ENCODE measurements at places on chromosomes 7 and 10.

GRCh38 chr7:1738511-1738910 lies 68.4 kb downstream of the ELFN1 start:
- no peaks in the 10 kb centered on the region for H3K27me3 ChIP-seq
- H3K4me1 ChIP-seq = peaks cover 21% of the 10 kb centered on the region
- no peak overlapping the region for H3K27ac ChIP-seq
- no peaks in the 10 kb centered on the region for H3K36me3 ChIP-seq
- no peak overlapping the region for H3K4me3 ChIP-seq
- DNase-seq = no peak

- peaks cover 19% of the 10 kb centered on the region for H3K4me1 ChIP-seq
- H3K27ac ChIP-seq = no peak overlapping the region
- peaks cover 30% of the 10 kb centered on the region for H3K36me3 ChIP-seq
- H3K27me3 ChIP-seq = no peaks in the 10 kb centered on the region
- no peak overlapping the region for H3K4me3 ChIP-seq
These were observed 52.2 kb downstream of the IMMP2L start for GRCh38 chr7:111510062-111510461.

DNA sequence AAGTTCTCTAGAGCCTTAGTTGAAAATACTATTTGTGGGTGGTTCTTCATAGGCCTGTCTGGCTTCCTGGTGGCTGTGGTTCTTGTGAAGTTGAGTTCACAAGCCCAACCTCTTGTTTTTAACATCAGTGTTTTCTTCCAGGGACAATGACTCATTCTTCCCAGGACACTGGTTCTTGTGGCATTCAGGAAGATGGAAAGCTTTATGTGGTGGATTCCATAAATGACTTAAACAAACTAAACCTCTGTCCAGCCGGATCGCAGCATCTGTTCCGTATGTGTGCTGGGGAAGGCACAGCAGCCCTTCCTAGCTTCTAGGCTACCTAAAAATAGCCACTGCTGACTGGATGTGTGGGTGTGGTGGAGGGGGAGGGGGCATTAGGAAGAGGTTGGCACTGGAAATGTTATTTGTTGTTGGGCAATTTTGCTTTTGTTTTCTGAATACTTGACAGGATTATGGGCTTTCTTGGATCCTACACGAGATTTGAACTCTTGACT lies 3.9 kb downstream of the LSMEM1 start:
- H3K36me3 ChIP-seq = peaks cover 2% of the 10 kb centered on the region
- no peak for DNase-seq
- peaks cover 8% of the 10 kb centered on the region for H3K4me1 ChIP-seq
- H3K4me3 ChIP-seq = no peak overlapping the region

- no peaks in the 10 kb centered on the region for H3K27me3 ChIP-seq
- no peak overlapping the region for H3K27ac ChIP-seq
These were observed 43.7 kb downstream of the DNAJB9 start for GRCh38 chr7:108613147-108613948.
